ENCODE measurements at places on chromosomes 2 and 18. TPM values are rescaled to one million over a fixed set of nuclear protein-coding genes. Genes with fewer than 3 reads are reported as not detected.
A peak's percentile ranks its signal among the peaks of the same experiment; 100 is the strongest.

Gene LAMA3
- 0.01 TPM for polyA plus RNA-seq

Gene ADD2
- polyA plus RNA-seq, result 15.9 TPM

Gene TXNDC2
- polyA plus RNA-seq, result not detected

Gene FAM136A
- 31.1 TPM for polyA plus RNA-seq

Gene ARHGEF33
- polyA plus RNA-seq, result 0.06 TPM

DNA sequence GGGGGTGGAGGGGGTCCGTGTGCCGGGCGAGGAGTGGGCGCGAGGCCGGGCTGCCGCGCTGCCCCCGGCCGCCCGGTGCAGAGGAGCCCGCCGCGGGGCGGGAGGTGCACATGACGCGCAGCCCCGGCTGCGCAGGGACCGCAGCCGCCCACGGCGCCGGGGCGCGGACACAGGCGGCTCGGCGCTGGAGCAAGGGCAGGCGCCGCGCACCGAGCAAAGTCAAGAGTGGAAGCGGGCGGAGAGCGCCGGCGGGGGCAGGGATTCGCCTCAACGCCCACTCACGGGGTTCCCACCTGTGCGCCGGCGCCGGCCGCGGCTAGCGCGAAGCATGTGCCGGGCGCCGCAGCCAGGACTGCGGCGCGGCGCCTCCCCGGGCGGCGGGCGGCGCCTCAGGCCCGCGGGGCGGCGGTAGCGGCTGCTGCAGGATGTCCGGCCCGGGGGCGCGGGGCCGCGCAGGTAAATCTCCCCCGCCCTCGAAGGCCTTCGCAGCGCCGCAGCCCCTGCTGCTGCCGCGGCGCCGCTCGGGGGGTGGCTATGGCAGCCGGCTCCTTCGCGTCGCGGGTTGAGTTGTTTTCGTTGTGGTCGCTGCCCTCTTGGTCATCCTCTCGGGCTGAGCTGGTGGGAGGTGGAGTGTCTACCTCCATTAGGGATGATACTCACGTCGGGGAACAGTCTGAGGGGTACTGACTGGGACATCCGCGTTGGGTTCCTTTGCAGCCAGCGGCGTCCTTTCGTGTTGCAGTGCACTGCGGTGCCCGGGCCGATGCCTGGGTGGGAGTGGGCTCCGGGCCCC, 216.3 kb upstream of the DTNA start:
- no peak overlapping the region for H3K27ac ChIP-seq
- H3K27me3 ChIP-seq, result peaks cover 19% of the 10 kb centered on the region
- peak; percentile 1 for DNase-seq
- H3K4me3 ChIP-seq, result no peak overlapping the region
- H3K36me3 ChIP-seq, result no peaks in the 10 kb centered on the region

DNA sequence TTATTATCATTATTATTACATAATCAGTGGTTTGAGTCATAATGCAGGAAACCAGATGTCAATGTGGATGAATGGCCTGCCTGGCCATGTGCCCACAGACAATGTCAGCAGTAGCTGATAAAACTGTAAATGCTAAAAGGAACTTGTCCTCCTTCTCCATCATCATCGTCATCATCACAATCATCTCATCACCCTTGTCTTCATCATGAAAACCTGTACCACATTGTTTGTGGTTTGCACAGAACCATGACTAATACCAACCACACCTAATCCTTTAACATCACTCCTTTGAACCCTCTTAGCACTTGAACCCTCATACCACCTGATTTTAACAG, 96.0 kb downstream of the HNMT start:
- H3K27me3 ChIP-seq, result no peaks in the 10 kb centered on the region
- no peaks in the 10 kb centered on the region for H3K4me1 ChIP-seq
- H3K36me3 ChIP-seq, result no peaks in the 10 kb centered on the region
- no peak overlapping the region for H3K4me3 ChIP-seq
- no peak for DNase-seq

GRCh38 chr2:100321179-100321865, 979 bp downstream of the LONRF2 start:
- no peak overlapping the region for H3K27ac ChIP-seq
- no peaks in the 10 kb centered on the region for H3K27me3 ChIP-seq
- H3K4me3 ChIP-seq, result peak overlapping the region; percentile 22
- peaks cover 9% of the 10 kb centered on the region for H3K4me1 ChIP-seq
- H3K36me3 ChIP-seq, result no peaks in the 10 kb centered on the region

- DNase-seq, result no peak
- no peaks in the 10 kb centered on the region for H3K36me3 ChIP-seq
- H3K4me1 ChIP-seq, result no peaks in the 10 kb centered on the region
- H3K27ac ChIP-seq, result no peak overlapping the region
- no peak overlapping the region for H3K4me3 ChIP-seq
- no peaks in the 10 kb centered on the region for H3K27me3 ChIP-seq
Measured at GRCh38 chr2:118698564-118698963, 148.9 kb downstream of the EN1 start.

GRCh38 chr2:9675415-9676351, 44.9 kb upstream of the YWHAQ start:
- no peaks in the 10 kb centered on the region for H3K36me3 ChIP-seq
- no peak overlapping the region for H3K27ac ChIP-seq
- no peaks in the 10 kb centered on the region for H3K27me3 ChIP-seq
- H3K4me3 ChIP-seq, result no peak overlapping the region
- no peak for DNase-seq

DNA sequence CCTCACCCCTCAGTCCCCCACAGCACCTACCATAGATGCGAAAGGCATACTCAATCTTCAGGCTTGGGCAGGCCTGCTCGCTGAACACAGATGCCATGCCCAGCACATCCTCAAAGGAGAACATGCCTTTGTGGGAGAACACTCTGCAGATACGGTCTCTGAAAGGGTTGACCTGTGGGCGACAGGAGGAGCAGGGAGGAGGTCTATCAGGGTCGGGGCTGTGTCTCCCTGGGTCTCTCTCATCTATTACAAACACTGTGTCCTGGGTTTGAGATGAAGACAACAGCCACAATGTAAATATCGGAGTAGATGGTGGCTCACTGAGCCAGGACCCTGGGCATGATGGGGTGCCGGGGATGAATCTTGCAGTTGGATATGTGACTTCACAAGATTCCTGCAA, 46.0 kb downstream of the CIB4 start:
- no peaks in the 10 kb centered on the region for H3K36me3 ChIP-seq
- no peaks in the 10 kb centered on the region for H3K4me1 ChIP-seq
- H3K27me3 ChIP-seq, result peaks cover 10% of the 10 kb centered on the region
- DNase-seq, result no peak

DNA sequence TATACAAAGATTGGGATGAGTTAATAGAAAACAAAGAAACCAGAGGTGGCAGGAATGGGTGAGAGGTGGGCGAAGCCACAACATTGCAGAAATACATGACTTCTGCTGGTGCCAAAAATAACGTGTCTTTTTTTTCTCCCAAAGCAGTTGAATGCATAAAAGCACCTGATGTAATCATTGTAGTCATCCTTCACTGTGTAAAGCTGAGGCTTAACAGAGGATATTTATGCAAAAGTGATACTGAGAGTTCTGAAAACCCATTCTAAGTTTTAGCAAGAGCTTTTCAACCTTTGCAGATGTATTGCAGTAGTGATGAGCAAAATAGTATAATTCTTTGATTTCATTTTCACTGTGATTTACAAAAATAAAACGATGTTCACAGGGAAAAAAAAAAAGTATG, 173.0 kb downstream of the PTGR3 start:
- no peaks in the 10 kb centered on the region for H3K27me3 ChIP-seq
- peaks cover 1% of the 10 kb centered on the region for H3K36me3 ChIP-seq
- DNase-seq, result no peak
- H3K4me3 ChIP-seq, result no peak overlapping the region
- H3K27ac ChIP-seq, result no peak overlapping the region

GRCh38 chr2:119283873-119284331, 60.3 kb downstream of the STEAP3 start:
- DNase-seq, result no peak
- H3K27me3 ChIP-seq, result no peaks in the 10 kb centered on the region
- H3K4me3 ChIP-seq, result no peak overlapping the region
- H3K27ac ChIP-seq, result no peak overlapping the region
- no peaks in the 10 kb centered on the region for H3K36me3 ChIP-seq

DNA sequence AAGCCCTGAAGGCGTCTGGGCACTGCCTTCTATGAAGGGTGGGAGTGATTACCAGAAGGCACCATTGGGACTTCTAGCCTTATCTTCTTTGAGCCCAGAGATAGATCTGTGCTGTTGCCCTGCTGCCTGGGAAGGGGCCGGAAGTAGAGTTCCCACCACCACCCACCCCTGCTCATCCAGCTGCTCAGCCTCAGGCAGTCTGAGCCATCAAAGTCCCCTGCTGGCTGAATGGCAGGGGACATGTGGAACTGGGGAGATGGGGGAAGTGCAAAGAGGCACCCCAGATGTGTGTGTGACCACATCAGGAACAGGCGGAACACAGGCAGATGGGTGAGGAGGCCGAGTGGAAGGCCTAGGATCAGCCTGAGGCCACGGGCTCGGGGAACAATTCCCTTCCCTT, 3.3 kb upstream of the WNT10A start:
- no peak overlapping the region for H3K27ac ChIP-seq
- H3K27me3 ChIP-seq, result no peaks in the 10 kb centered on the region
- no peaks in the 10 kb centered on the region for H3K36me3 ChIP-seq
- DNase-seq, result peak; percentile 39
- H3K4me1 ChIP-seq, result peaks cover 70% of the 10 kb centered on the region

- no peaks in the 10 kb centered on the region for H3K4me1 ChIP-seq
- DNase-seq, result no peak
- no peak overlapping the region for H3K4me3 ChIP-seq
- H3K36me3 ChIP-seq, result no peaks in the 10 kb centered on the region
- H3K27me3 ChIP-seq, result no peaks in the 10 kb centered on the region
Measured at GRCh38 chr2:23260621-23261020, 124.4 kb upstream of the KLHL29 start.

DNA sequence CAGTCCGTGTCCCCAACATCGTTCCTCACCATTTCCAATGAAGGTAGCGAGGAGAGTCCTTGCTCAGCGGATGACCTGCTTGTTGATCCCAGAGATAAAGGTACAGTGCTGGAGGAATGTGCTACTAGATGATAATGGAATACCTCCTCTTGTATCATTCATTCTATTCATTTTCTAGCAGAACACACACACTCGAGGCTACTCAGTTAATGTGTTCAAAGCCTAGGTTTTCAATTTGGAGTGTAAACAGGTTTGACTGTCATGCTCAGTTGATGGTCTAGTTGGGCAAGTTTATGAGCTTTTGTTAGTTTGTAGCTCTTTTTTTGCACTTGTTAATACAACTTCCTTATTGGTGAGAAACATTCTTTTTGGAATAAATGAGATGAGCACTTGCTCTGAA, 114.2 kb downstream of the ICA1L start:
- H3K4me1 ChIP-seq, result no peaks in the 10 kb centered on the region
- peak overlapping the region; percentile 6 for H3K27ac ChIP-seq
- DNase-seq, result no peak
- no peaks in the 10 kb centered on the region for H3K27me3 ChIP-seq
- H3K4me3 ChIP-seq, result no peak overlapping the region

GRCh38 chr2:11790228-11790627, 43.8 kb downstream of the LPIN1 start:
- H3K36me3 ChIP-seq, result peaks cover 83% of the 10 kb centered on the region
- no peak overlapping the region for H3K4me3 ChIP-seq
- no peaks in the 10 kb centered on the region for H3K4me1 ChIP-seq
- no peaks in the 10 kb centered on the region for H3K27me3 ChIP-seq

DNA sequence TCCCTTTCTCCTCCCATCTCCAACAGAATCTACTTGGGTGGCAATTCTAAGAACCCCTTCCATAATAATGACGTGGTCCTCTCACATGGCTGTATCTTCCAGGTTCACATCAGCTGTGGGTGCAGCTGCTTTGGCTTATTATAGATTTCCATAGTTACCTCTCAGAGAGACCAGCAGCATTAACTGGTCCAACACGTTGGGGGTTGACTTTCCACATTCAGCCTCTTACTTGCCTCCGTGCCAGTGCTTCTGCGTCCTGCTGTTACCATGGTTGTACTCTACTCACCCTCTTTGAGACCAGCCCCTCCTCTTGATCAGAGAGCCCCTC, 570.7 kb downstream of the PLCL1 start:
- no peak overlapping the region for H3K27ac ChIP-seq
- no peak overlapping the region for H3K4me3 ChIP-seq
- DNase-seq, result no peak
- peaks cover 3% of the 10 kb centered on the region for H3K4me1 ChIP-seq
- no peaks in the 10 kb centered on the region for H3K36me3 ChIP-seq

DNA sequence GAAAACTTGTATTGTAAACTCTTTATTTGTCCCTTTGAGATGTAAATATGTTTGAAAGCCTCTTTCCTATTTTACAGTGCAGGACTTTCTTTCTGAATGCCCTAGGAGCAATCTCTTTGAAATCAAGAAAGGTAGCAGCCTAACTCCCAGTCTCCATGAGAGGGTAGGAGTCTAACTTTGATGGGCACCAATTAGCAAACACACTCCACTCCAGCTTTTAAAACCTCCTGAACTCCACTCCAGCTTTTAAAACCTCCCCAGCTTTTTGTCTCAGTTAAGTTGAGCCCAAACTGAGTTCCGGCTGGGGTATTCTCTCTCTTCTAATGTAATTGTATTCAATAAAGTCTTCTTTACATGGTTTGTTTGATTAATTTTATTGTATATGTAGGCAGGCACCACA, 493.7 kb upstream of the CDH7 start:
- no peaks in the 10 kb centered on the region for H3K4me1 ChIP-seq
- no peaks in the 10 kb centered on the region for H3K27me3 ChIP-seq
- DNase-seq, result no peak
- no peaks in the 10 kb centered on the region for H3K36me3 ChIP-seq

DNA sequence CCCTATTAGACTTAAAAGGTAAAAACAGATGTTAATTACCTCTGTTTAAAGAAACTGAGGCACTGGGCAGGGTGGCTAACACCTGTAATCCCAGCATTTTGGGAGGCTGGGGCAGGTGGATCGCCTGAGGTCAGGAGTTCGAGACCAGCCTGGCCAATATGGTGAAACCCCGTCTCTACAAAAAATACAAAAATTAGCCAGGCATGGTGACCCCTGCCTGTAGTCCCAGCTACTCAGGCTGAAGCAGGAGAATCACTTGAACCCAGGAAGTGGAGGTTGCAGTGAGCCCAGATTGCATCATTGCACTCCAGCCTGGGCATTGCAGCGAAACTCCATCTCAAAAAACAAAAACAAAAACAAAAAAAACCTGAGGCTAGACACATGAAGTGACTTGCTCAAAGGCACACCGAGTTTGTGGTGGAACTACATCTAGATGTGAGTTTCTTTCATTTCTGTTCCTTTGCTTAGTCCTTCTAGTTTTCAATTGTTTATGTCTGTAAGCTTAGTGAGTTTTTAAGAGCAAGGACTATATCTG, 40.7 kb downstream of the SLC4A1AP start:
- no peaks in the 10 kb centered on the region for H3K4me1 ChIP-seq
- no peak overlapping the region for H3K27ac ChIP-seq
- H3K4me3 ChIP-seq, result no peak overlapping the region
- H3K36me3 ChIP-seq, result no peaks in the 10 kb centered on the region
- H3K27me3 ChIP-seq, result no peaks in the 10 kb centered on the region

DNA sequence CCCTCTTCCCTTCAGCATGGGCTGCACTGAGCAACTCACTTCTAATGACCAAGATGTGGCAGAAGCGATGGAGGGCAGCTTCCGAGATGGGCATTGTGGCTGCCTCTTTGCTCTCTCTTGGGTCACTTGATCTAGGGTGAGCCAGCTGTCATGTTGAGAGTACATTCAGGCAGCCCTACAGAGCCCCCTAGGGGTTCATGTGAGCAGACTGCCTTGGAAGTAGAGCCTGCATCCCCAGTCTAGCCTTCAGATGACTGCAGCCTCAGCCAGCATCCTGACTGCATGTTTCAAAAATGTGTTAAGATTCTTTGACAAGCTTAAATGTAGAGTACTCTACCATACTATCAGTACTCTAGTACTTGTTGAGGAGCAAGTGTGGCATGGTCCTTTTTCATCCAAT, 143.9 kb downstream of the NCK2 start:
- H3K4me1 ChIP-seq, result peaks cover 23% of the 10 kb centered on the region
- peaks cover 13% of the 10 kb centered on the region for H3K36me3 ChIP-seq
- no peak overlapping the region for H3K4me3 ChIP-seq

Data from B cell (primary cell).